ENCODE measurements at places on chromosomes 2 and 18.

DNA sequence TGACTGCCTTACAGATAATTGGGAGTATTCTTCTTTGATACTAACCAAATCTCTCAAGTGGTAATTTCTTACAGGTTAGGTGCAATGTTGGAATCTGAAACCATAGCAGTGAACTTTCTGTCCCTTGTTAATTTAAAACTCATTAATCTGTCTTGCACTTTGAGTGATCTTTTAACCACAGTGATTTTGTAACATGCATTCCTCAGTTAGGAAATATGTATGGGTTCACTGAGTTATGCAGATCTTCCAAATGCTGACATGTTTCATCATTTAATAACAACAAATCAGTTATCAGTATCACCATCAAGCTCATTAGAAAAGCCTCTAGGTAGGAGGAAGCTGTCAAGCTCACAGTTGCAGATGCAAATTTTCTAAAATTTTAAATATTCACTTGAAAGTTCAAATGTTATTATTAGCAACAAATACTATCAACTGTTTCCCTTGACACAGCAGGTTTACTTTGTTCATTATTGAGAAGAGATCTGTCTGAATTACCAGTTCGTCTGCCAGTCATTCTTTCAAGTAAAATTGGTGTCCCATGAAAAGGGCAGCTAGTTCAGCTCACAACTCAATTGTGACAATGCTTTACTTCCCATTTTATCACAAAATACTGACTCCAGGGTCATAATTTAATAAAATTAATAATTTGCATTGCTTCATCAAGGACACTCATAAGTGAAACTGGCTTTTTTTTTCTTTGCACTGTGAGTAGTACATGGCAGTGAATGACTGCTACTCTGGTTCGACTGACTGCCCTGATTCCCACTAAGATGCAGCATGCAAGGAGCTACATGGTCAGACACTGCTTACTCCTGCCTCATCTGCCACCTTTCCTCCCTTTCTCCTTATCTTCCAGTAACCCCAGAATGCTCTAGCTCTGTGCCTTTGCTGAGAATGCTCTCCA, 31.6 kb downstream of the SUCLG1 start:
- no peak for DNase-seq

DNA sequence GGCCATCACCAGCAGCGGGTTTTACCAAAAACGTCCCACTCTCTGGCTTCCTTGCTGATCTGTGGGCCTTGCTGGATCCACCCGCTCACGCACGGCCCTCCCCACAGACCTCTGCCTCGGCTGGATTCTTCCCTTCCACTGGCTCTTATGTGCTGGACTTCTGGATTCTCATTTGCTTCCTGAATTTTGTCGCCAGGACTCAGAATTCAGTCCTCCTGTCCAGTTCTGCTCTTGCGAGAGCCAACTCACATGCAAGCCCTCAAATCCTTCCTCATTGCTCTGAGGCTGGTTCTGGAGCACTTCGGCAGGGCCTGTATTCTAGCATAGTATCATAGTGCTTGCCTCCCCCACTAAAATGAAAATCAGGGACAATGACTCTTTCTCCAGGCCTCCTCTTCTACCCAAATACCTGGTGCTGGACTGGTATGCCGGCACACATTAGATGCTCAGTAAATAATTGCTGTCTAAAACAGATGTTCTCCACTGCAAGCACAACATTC, 115.5 kb downstream of the ATL2 start:
- DNase-seq, result no peak

GRCh38 chr18:13218997-13219396, 437 bp downstream of the LDLRAD4 start:
- no peak for DNase-seq

GRCh38 chr2:216445501-216445900, 33.2 kb downstream of the SMARCAL1 start:
- DNase-seq, result no peak

DNA sequence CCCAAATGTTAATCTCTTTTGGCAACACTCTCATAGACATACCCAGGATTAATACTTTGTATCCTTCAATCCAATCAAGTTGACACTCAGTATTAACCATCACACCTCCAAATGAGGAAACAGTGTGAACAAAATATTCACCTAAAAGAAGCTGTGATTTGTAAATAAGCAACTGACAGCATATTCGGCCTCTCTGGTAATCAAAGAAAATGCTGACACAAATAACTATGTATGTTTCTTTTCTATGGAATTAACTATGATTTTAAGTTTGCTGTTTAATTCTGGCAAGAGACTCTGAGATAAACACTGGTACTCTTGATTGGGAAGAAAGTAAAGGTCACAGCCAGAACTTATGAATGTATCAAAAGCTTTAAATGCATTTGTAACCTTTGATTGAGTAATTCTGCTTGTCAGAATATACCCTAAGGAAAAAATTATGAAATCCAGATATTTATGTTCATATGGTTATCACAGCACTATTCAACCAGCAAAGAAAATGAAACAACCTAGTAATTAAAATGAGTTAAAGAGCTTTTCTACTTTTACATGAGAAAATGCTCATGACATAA, 3.6 kb upstream of the GYPC start:
- no peak for DNase-seq

GRCh38 chr18:36331521-36331971, 34.0 kb downstream of the FHOD3 start:
- no peak for DNase-seq

GRCh38 chr2:191637182-191638078, 40.5 kb upstream of the NABP1 start:
- DNase-seq, result peak; percentile 83

GRCh38 chr2:229856413-229856812, 65.4 kb downstream of the TRIP12 start:
- no peak for DNase-seq

- no peak for DNase-seq
These were observed 203.4 kb upstream of the DPP10 start for GRCh38 chr2:114238910-114239559.

DNA sequence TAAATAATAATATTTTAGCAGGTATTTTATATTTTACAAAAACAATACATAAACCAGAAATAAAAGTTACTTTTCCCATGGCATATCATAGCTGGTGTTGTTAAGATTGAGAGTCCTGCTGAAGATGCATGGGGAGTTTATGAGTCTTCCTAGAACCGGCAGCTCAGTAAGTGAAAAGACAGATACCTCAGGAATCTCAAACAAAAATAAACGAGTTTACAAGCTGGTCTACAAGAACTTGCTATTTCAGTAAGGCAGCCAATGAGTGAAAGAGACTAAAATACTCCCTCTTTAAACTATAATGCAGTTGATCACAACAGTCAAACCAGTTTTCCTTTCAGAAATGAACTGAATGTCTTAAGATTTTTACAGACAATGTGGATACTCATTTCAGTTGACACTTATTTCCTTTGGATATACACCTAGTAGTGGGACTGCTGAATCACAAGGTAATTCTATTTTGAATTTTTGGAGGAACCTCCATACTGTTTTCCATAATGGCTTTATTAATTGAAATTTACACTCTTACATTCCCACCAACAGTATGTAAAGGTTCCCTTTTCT, 8.9 kb downstream of the GAREM1 start:
- no peak for DNase-seq
